AG04449 (cell line): ENCODE measurements at places on chromosomes 4 and X.

GRCh38 chrX:105533951-105534350 is 288.4 kb upstream of the NRK start:
- no peak for DNase-seq

- DNase-seq, result no peak
These were observed 202.0 kb downstream of the RRAGB start for GRCh38 chrX:55919367-55920221.

DNA sequence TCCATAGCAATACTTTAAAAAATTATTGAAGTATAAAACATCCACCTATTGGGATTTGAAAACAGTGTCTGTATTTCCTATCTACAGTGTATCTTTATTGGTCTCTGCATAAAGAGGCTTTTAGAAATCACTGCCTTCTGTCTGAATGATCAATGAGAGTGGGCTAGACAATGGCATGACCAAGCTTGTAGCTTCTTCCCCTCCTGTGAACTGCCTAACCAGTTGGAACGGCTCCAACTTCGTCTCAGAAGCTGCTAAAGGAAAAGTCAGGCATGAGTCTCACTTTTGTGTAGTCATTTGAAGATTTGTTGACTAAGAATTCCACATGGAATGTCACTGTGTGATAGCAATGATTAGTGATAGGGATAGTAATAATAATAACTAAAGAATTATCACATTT is 64.2 kb downstream of the INTS12 start:
- no peak for DNase-seq

DNA sequence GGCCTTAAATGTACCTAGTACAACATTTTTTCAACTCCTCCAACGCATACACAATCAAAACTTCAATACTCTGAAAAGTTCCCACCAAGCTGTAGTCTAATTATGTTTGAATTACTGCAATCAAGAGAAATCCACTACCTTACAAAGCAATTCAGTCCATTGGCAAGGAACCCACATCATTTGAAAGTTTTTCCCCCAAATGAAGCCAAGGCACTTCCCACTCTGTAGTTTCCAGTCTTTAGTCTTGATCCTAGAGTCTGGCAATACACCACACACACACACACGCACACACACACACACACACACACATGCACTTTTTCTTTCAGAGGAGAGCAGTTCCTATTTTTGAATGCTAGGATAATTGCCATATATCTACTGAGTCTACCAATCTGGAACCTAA is 79.6 kb downstream of the ANTXR2 start:
- DNase-seq, result no peak

- no peak for DNase-seq
These were observed 91.4 kb upstream of the FAM241A start for GRCh38 chr4:112053825-112054350.

DNA sequence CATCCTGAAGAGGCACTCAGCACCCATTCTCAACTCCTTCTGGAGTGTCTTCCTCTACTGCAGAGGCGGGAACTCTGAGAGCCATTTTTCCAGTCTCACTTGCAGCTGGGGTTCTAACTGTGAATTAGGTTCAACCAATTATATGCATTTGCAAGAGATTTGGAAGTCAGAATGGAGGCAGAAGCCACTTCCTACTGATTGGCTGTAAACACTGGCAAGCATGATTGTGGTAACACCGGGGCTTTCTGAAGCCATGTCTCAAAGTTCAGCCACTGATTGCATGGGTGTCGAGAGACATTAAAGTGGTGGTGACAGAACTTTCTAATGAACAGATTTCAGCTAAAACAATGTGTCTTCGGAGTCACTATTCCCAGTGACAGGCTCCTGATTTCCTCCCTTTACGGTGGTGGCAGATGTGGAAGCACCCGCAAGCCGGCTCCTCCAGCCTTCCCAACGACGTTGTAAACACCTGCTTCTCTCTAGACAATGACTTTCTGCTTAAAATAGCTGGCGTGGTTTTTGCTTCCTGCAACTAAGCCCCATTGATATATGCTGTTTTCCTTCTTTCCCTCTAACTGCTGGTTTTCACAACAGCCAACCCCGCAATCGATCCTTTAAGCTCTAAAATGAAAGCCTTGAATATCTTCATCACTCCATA is 92.0 kb downstream of the IRF2 start:
- DNase-seq, result no peak

DNA sequence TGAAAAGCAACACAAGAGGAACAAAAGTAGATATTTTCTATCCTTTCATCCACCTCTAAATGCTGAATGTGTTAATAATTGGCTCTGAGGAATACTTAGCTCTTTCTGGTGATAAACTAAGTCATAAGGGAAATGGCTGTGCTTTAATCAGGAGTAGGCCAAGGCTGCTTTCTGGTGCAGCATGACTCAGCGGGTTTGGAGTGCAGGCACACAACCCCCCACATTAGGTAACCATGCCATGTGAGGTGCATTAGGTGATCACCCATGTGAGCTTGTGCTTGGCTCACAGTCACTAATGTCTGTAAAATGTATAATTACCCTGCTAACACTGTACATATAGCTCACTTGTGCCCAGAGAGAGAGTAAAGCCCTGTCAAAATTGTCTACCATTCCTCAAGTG is 57.2 kb downstream of the USP38 start:
- DNase-seq, result no peak

DNA sequence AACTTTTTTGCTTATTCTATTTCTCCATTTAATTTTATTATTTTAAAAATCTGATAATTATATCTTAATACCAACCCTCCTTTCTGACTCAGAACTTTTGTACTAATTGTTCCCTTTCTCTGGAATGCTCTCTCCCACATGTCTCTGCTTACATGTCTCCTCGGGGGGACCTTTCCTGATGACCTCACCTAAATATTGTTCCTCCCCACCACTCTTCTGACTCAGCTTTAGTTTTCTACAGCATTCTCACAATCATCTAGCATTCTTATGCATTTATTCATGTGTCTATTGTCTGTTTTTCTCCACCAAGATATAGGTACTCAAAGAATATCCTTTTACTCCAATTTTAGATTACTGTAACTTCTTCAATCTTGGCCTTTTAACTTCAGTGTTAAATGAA is 128.7 kb downstream of the MSL3 start:
- no peak for DNase-seq
